ENCODE measurements at places on chromosomes 12 and 14. TPM values are rescaled to one million over a fixed set of nuclear protein-coding genes. Genes with fewer than 3 reads are reported as not detected.

GRCh38 chr14:45526715-45527549 lies 273.9 kb upstream of the MIS18BP1 start:
- no peak for DNase-seq

DNA sequence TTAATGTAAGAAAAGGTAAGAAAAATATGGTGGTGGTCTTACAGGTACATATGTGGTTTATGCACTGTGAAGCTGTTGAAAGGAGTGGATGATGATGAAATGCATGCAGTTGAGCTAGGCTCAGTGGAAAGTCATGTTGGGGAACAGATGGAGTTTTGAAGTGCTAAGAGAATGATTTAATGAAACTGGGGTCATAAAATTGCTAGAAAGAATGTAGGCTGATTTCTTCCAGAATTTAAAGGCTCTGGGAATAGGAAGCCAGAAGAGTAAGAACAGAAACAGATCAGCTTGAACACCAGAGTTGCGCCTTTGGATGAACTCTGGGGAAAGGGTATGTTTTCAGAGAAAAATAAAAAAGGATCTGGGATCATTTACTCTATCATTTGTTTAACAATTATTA lies 146.5 kb downstream of the MON2 start:
- peak; percentile 73 for DNase-seq

GRCh38 chr14:80764921-80765507 lies 176.5 kb downstream of the CEP128 start:
- no peak for DNase-seq

The MAP3K9 gene
- 6.9 TPM for total RNA-seq

Data from skin of body (tissue), 3 donors.